ENCODE measurements at places on chromosomes 16 and 17. TPM values are rescaled to one million over a fixed set of nuclear protein-coding genes. Genes with fewer than 3 reads are reported as not detected.

Gene WWP2
- total RNA-seq: 25.4 TPM

- H3K36me3 ChIP-seq: no peaks in the 10 kb centered on the region
- DNase-seq: no peak
- no peaks in the 10 kb centered on the region for H3K27me3 ChIP-seq
- H3K4me1 ChIP-seq: peaks cover 6% of the 10 kb centered on the region
- H3K4me3 ChIP-seq: no peak overlapping the region
- no peak overlapping the region for H3K27ac ChIP-seq
Observed at GRCh38 chr17:1865252-1866037, 35.6 kb downstream of the RPA1 start.

Gene FBXW10
- not detected for total RNA-seq

- H3K27me3 ChIP-seq: no peaks in the 10 kb centered on the region
- H3K36me3 ChIP-seq: no peaks in the 10 kb centered on the region
- DNase-seq: no peak
- H3K27ac ChIP-seq: no peak overlapping the region
- no peak overlapping the region for H3K4me3 ChIP-seq
Observed at GRCh38 chr17:38864636-38865398, 5.0 kb upstream of the LASP1 start.

- no peaks in the 10 kb centered on the region for H3K27me3 ChIP-seq
- peak; percentile 75 for DNase-seq
- H3K4me1 ChIP-seq: peaks cover 15% of the 10 kb centered on the region
- no peaks in the 10 kb centered on the region for H3K36me3 ChIP-seq
- H3K4me3 ChIP-seq: no peak overlapping the region
Observed at GRCh38 chr16:81513204-81514040, 68.8 kb downstream of the CMIP start.

Gene GALNS
- 30.1 TPM for total RNA-seq

GRCh38 chr17:59616253-59616920, 3.3 kb upstream of the CLTC start:
- H3K4me1 ChIP-seq: no peaks in the 10 kb centered on the region
- no peak overlapping the region for H3K4me3 ChIP-seq
- no peaks in the 10 kb centered on the region for H3K27me3 ChIP-seq
- no peaks in the 10 kb centered on the region for H3K36me3 ChIP-seq
